ENCODE measurements at places on chromosomes 5 and 9.

DNA sequence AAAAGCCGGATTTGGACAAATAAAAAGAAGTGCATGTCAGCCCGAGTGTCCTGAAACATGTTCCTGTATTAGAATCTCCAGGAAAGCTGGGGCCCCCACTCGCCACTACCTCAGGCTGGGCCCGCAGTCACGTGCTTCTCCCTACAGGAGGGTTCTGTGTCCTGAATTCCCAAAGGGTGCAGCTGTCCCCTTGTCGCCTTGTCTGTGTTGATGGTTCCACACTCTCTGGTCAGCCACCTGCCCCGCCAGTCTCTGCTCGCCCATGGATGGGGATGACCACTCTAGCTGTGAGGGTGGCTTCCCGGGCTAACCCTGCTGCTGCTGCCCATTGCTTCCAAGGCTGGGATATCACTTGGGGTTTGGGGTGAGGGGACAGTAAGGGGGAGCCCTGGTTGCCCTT, 3.1 kb upstream of the TMEM250 start:
- no peak for DNase-seq

DNA sequence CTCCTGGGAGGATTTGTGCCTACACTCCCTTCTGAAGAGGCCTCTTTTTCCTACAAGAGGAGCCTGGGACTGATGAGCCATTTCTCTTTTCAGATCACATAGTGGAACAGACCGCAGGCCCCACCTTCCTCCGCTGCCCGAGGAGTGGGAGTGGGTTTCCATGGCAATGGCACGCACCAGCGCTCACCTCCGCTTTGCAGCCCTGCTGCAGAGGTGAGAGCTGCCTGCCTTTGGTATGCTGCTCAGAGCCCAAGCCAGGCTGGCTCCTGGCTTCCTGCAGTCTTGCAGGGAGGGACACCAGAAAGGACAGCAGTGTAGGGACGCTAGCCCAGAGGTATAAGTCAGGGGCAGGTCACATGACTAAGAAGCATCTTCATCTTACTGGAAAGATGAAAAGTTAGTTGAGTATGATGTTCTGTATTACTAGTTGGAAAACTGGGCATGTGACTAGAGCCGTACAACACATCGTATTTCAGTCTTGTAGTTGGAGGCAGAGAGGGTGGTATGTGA, 12.4 kb downstream of the PTTG1 start:
- DNase-seq, result no peak

DNA sequence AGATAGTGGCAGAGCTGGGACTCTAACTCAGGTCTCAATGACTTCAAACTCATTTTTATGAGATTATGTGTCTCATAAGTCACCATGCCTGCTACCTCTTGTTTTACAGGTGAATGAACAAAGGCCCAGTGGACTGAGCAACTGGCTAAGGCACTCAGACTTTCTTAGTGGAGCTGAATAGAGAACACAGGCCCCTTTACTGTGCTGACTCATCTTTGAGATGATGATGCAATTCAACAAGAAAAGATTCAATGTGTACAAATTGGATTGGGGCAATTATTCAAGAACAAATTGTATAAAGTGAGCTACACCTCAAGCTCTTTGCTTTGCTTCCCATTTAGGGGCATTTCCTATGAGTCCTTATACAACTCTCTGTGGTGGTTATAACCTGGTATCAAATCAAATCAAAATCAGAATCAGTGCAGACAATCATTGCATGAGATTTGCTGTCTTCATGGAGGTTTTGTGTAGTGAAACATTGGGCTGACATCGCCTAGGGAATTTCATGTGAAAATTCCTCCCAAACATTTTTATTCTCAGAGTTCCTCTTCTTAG, 84.3 kb upstream of the PPP2R2B start:
- no peak for DNase-seq

GRCh38 chr5:139863855-139864558, 68.4 kb downstream of the PSD2 start:
- DNase-seq, result no peak

GRCh38 chr5:125201446-125202052, 455.1 kb upstream of the ZNF608 start:
- no peak for DNase-seq

DNA sequence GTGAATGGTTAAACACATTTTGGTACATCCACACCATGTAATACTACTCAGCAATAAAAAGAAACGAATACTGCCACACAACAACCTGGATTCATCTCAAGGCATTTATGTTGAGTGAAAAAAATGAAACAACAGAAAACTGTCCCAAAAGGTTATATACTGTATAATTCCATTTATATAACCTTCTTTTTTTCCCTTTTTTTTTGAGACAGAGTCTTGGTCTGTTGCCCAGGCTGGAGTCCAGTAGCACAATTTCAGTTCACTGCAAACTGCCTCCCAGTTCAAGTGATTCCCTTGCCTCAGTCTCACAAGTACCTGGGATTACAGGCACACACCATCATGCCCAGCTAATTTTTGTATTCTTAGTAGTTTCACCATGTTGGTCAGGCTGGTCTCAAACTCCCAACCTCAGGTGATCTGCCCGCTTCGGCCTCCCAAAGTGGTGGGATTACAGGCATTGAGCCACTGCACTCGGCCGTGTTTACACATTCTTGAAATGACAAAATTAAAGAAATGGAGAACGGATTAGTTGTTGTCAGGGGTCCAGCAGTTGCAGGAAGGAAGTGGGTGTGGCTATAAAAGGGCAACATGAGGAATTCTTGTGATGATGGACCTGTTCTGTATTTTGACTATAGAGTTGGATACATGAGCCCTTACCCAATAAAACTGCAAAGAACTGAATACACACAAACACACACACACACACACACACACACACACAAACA, 17.4 kb downstream of the PPP6C start:
- DNase-seq, result no peak
